ENCODE measurements at places on chromosomes 7 and 10. TPM values are rescaled to one million over a fixed set of nuclear protein-coding genes. Genes with fewer than 3 reads are reported as not detected.

DNA sequence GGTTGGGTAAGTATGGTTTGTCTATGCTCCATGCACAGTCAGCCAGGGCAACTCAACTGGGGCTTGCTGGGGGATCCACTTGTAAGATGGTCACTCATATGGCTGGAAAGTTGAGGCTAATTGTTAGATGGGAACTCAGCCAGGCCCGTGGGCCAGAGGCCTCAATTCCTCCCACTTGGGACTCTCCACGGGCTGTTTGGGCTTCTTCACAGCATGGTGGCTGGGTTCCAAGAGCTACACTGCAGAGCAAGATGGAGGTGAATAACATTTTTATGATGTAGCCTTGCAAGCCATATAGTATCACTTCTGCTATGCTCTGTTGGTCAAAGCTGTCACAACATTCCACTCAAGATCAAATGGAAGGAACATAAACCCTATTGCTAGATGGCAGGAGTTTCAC, 39.2 kb downstream of the ELMO1 start:
- no peak overlapping the region for H3K4me3 ChIP-seq
- H3K4me1 ChIP-seq: peaks cover 7% of the 10 kb centered on the region
- no peak for DNase-seq
- no peaks in the 10 kb centered on the region for H3K36me3 ChIP-seq
- H3K27ac ChIP-seq: no peak overlapping the region

GRCh38 chr7:80675090-80675489, 36.6 kb downstream of the CD36 start:
- H3K36me3 ChIP-seq: no peaks in the 10 kb centered on the region
- no peaks in the 10 kb centered on the region for H3K27me3 ChIP-seq
- no peak overlapping the region for H3K4me3 ChIP-seq
- H3K4me1 ChIP-seq: no peaks in the 10 kb centered on the region

DNA sequence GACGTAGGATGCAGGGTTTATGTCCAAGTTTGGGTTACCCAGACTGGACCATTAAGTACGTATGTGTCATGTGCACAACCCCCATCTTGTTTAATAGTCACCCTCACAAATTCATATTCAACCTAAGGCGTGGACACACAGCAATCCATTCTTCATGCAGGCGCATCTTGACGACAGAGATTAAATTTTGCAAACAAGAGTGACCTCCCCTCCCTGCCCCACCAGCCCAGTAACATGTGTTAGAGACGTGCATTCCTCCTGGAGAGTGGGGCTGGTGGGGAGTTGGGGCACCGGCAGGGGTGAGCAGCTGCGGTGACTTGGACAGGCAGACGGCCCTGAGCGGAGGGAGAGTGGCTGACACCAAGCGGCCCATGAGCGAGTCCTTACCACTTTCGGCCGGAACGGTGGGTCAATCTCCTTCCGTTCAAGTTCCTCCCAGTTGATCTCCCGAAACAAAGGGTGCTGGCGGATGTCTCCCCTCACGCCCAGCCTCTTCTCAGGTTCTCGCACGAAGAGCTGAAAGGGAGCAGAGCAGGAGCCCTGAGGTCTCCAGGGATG, 149.6 kb downstream of the PRKCQ start:
- no peak overlapping the region for H3K27ac ChIP-seq
- no peaks in the 10 kb centered on the region for H3K36me3 ChIP-seq
- no peak for DNase-seq
- peaks cover 15% of the 10 kb centered on the region for H3K4me1 ChIP-seq
- H3K4me3 ChIP-seq: no peak overlapping the region

DNA sequence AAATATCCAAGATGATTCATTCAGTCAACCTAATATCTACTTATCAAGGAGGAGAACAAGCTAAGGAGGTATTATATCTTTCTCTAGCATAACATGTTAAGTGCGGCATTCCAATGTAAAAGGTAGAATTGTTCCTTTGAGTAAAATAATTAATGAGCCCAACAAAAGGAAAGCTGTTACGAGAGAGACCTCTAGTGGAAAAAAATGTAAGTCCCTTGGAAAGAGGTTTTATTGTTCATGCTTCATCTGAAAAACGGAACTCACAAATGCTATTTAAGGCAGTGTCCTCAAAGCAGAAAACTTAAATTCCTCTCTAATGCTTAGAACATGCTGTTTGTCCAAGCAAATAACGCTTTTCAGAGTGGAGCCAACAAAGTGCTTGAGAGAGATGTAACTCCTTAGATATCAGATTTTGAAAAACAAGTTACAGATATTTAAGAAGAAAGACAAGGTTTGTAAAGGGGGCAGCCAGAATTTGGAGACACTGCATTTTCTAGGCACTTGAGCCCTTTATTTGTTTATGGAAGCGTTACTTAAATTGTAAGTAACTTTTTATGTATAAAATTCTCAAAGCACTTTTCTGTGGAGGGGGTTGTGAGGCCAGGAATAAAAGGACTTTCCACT, 119.9 kb downstream of the TFEC start:
- H3K27ac ChIP-seq: no peak overlapping the region
- H3K27me3 ChIP-seq: no peaks in the 10 kb centered on the region
- no peak overlapping the region for H3K4me3 ChIP-seq
- H3K4me1 ChIP-seq: peaks cover 8% of the 10 kb centered on the region

- no peaks in the 10 kb centered on the region for H3K4me1 ChIP-seq
- peaks cover 38% of the 10 kb centered on the region for H3K36me3 ChIP-seq
- peak overlapping the region; percentile 55 for H3K27ac ChIP-seq
- H3K4me3 ChIP-seq: no peak overlapping the region
- no peak for DNase-seq
Observed at GRCh38 chr10:77844713-77845445, 81.7 kb downstream of the DLG5 start.

The KIAA1217 gene
- 23.0 TPM for total RNA-seq

The TFAM gene
- total RNA-seq: 10.8 TPM

- H3K27ac ChIP-seq: peak overlapping the region; percentile 74
- peaks cover 88% of the 10 kb centered on the region for H3K4me1 ChIP-seq
- H3K27me3 ChIP-seq: no peaks in the 10 kb centered on the region
Observed at GRCh38 chr10:80460399-80461207, 6.5 kb downstream of the TSPAN14 start.

DNA sequence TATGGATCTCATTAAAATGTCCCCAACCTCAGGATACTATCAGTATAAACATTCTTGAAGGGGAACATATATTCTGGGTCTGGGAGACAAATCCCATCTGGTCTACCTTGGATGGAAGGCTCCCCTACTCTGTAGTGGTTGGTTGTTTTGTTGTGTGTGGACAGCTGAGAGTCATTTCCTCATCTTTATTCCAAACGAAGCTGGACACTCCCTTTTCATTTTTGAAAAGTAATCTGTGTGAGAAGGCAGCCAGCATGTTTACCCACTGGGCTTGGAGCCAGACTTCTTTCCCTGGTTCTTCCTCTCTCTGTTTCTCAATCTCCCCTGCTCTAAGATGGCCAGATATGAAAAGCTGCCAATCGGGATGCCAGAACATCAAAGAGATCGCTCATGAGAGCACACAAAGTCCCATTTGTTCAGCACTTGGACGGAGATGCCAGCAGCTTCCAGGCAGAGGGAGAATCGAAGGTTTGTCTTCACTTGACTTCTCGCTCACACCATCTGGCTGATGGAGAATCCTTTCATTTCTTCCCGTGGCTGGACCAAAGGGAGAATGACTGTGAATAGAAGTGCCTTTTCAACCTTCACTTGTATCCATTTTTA, 108.1 kb upstream of the AGR3 start:
- no peak overlapping the region for H3K4me3 ChIP-seq
- H3K36me3 ChIP-seq: no peaks in the 10 kb centered on the region
- peak overlapping the region; percentile 8 for H3K27ac ChIP-seq
- no peaks in the 10 kb centered on the region for H3K27me3 ChIP-seq
- H3K4me1 ChIP-seq: peaks cover 12% of the 10 kb centered on the region

The RPEL1 gene
- not detected for total RNA-seq

GRCh38 chr10:11553773-11554381, 57.6 kb downstream of the USP6NL start:
- H3K4me3 ChIP-seq: no peak overlapping the region
- no peaks in the 10 kb centered on the region for H3K36me3 ChIP-seq
- DNase-seq: no peak
- H3K27me3 ChIP-seq: no peaks in the 10 kb centered on the region

DNA sequence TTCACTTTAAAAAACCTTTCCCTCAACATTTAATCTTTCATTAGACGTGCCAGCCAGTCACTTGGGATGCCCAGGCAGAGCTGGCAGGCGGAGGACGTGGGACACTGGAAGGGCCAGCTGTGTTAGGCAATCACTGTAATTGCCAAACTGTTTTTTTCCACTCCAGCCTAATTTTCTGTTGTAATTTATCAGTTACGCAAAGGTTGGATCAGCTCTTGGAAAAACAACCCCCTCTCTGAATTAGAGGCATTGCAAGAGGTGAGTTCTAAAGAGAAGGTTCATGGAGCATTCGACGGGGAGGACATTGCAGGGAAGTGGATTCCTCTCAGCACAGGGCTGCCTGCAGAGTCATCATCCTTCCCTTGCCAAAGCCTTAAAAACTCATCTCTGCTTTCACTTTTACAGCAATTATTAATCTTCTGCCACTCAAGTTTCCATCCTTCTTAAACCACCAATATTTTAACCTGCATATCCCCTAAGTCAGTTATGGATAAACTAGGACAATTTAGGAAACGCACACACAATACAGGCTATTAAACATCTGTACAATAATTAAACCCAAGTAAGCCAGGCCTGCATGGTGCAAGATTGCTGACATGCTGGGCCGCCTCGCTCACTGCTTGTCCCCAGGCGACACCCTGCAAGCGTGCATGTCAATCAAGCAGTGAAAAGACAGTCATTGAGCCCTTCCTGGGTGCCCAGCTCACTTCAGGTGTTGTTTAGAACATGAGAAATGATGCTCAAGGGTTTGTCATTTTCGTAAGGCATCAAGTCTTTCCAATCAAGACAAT, 272.3 kb upstream of the RNF32 start:
- no peaks in the 10 kb centered on the region for H3K27me3 ChIP-seq
- no peaks in the 10 kb centered on the region for H3K4me1 ChIP-seq
- no peak overlapping the region for H3K4me3 ChIP-seq
- no peaks in the 10 kb centered on the region for H3K36me3 ChIP-seq
- no peak overlapping the region for H3K27ac ChIP-seq
- DNase-seq: no peak

The MSMB gene
- total RNA-seq: not detected

DNA sequence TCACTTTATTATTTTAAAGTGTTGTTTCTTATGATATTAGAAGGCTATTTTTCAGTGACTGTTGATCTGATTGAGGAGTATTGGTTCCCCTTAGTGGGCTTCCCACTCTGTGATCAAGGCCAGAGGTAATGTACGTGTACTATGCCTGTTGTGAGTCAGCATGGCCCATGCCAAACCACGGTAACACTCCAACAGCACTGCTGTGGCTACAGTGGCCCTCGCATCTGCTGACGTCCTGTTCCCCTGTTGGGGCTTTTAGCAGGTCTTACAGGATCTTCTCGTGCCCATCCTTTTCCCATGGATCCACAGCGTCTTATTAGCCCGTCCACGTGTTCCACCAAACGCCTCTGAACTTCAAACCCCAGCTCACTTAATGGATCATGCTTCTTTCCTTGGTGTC, 964.6 kb upstream of the CELF2 start:
- H3K4me3 ChIP-seq: no peak overlapping the region
- H3K27ac ChIP-seq: no peak overlapping the region
- H3K27me3 ChIP-seq: no peaks in the 10 kb centered on the region
- DNase-seq: no peak
- H3K4me1 ChIP-seq: no peaks in the 10 kb centered on the region

DNA sequence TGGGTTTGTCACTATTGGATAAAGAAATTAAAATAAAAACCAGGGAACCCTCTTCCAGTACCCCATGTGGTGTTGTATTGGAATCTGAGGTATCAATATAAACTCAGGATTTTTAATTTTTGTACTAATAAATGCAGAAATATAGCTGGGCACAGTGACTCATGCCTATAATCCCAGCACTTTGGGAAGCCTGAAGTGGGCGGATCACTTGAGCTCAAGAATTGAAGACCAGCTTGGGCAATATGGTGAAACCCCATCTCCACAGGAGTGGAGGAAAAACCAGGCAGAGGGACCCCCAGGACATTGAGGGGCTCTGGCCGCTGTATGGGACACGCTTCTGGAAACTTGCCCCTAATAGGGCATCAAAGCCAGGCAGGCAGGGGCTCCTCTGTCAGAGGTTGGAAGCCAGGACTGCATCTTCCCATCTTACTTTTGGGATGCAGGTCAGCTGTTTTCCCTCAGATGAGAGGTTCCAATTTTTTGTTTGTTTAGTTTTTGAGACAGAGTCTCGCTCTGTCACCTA, 11.1 kb downstream of the ADIRF start:
- H3K36me3 ChIP-seq: no peaks in the 10 kb centered on the region
- no peak overlapping the region for H3K4me3 ChIP-seq
- DNase-seq: no peak
- H3K4me1 ChIP-seq: peaks cover 14% of the 10 kb centered on the region

DNA sequence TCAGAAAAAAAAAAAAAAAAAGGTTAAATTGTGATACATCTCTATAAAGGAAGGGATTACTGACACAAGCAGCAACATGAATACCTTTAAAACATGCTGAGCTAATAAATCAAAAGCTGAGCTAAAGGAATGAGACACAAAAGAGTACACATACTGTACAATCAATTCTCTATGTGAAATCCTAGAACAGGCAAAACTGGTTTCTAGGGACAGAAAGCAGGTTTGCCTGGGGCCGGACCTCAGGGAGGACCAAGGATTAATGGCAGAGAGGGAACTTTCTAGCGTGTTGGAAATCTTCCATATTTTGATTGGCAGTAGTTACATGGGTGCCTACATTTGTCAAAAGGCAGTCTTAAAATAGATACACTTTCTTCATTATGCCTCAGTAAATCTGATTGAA, 52.5 kb downstream of the KLRG2 start:
- H3K4me3 ChIP-seq: no peak overlapping the region
- peaks cover 20% of the 10 kb centered on the region for H3K4me1 ChIP-seq
- H3K27ac ChIP-seq: no peak overlapping the region
- no peaks in the 10 kb centered on the region for H3K27me3 ChIP-seq
- DNase-seq: no peak
- no peaks in the 10 kb centered on the region for H3K36me3 ChIP-seq

The FGFBP3 gene
- 0.16 TPM for total RNA-seq

GRCh38 chr7:81709836-81710235, 60.0 kb downstream of the HGF start:
- no peaks in the 10 kb centered on the region for H3K36me3 ChIP-seq
- DNase-seq: no peak
- no peak overlapping the region for H3K4me3 ChIP-seq

GRCh38 chr10:126391192-126391885, 3.1 kb upstream of the ADAM12 start:
- H3K27me3 ChIP-seq: peaks cover 13% of the 10 kb centered on the region
- H3K36me3 ChIP-seq: no peaks in the 10 kb centered on the region
- no peak overlapping the region for H3K4me3 ChIP-seq
- peaks cover 20% of the 10 kb centered on the region for H3K4me1 ChIP-seq
- H3K27ac ChIP-seq: no peak overlapping the region

The KIF11 gene
- total RNA-seq: 0.16 TPM

The GATAD1 gene
- 57.1 TPM for total RNA-seq

The ZNF488 gene
- total RNA-seq: 0.16 TPM

The ANKRD61 gene
- total RNA-seq: not detected

Measured in sigmoid colon (tissue), 7 donors.